ENCODE measurements at places on chromosomes 12 and 14. TPM values are rescaled to one million over a fixed set of nuclear protein-coding genes. Genes with fewer than 3 reads are reported as not detected.

Gene SMOC1
- 15.6 TPM for total RNA-seq

Gene KRT80
- total RNA-seq: 58.9 TPM

Gene ITGA5
- total RNA-seq: 93.8 TPM

Gene C3AR1
- total RNA-seq: not detected

Gene GPX2
- total RNA-seq: 258 TPM

Gene ESYT1
- total RNA-seq: 68.4 TPM

Gene ANKRD33
- 0.08 TPM for total RNA-seq

Gene PLEKHA5
- total RNA-seq: 9.9 TPM

Gene ADAM20
- total RNA-seq: not detected

Gene CCDC197
- total RNA-seq: not detected

Gene FAM181A
- not detected for total RNA-seq

Gene IL26
- total RNA-seq: not detected

Gene SLC7A7
- 11.5 TPM for total RNA-seq

Gene DPPA3
- total RNA-seq: not detected

Gene ATF7IP
- total RNA-seq: 5.9 TPM

Gene RFLNA
- 0.13 TPM for total RNA-seq

Gene PDZRN4
- total RNA-seq: not detected

Gene CACNA2D4
- not detected for total RNA-seq

Gene AICDA
- 0.15 TPM for total RNA-seq

Gene MYL2
- total RNA-seq: not detected

Measured in A549 treated with CpdA at 1 μM for 4 hours (cell line).